ENCODE measurements at places on chromosomes 7 and 10.

- no peak for DNase-seq
Observed at GRCh38 chr10:71081912-71082311, 130.5 kb upstream of the UNC5B start.

DNA sequence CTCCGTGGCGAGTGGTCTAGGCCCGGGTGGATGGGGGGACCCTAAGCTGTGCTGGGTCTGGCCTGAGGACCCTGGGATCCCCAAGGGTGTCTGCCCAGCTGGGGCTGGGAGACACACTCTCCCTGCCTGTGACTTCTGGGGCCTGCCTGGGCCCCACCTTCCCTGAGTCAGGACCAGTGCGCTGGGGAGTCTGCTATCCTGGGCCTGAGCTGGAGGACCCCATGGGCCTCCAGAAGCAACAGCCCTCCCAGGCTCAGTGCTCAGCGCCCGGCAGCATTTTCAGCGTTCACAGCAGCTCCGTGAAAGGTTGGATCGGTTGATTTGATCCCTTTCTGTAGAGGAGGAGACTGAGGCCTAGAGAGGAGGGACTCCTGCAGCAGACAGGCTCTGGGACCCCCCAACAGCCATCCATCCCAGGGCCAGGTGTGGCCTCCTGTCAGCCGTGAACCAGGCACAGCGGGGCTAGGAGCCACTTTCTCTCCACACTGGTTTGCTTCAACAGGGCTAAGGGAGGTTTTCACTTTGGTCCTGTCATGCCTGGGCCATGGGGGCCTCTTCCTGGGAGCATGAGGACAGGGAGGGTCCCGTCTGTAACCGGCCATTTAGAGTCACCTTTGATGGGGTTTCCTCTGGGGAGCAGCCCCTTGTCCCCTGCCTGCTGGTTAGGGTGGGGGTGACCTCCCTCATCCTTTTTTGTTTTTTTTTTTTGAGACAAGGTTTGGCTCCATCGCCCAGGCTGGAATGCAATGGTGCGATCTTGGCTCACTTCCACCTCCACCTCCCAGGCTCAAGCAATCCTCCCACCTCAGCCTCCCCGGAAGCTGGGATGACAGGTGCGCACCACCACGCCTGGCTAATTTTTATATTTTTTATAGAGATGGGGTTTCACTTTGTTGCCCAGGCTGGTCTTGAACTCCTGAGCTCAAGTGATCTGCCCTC, 12.4 kb downstream of the FOXL3 start:
- no peak for DNase-seq

DNA sequence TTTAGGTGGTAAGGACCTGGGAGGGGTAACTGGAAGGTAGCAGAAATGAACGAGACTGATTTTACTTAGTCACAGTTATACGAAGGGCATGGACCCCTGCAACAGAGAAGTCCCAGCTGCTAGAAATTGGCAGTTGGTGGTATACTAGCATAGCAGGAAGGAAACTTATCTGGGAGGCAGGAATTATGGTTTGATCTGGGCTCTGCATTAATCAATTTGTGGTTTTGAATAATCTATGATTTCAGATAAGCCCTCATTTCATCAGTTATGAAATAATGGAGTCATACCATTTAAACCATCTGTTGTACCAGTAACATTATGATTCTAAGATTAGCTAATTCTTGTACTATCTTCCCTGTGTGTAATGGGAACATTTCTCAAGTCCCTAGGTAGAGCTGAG, 54.0 kb upstream of the TMEM229A start:
- DNase-seq = no peak

DNA sequence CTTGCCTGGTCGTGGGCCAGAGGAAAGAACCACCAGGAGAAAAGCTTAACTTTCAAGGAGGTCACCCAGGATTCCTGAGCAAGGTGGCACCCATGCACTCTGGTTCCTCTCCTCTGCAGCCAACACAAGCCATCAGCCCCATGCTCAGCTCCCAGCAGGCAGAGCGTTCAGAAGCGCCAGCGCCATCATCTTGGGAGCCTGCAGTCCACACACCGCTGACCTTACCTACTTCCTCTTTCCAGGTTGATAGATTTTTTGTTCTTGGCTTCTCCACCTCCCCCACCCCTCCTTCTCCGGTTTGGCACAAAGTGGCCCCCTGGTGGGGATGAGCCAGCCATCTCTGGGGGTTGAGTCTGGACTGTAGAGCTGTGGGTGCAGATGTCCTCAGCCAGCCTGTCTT, 1.7 kb upstream of the WDR86 start:
- no peak for DNase-seq

DNA sequence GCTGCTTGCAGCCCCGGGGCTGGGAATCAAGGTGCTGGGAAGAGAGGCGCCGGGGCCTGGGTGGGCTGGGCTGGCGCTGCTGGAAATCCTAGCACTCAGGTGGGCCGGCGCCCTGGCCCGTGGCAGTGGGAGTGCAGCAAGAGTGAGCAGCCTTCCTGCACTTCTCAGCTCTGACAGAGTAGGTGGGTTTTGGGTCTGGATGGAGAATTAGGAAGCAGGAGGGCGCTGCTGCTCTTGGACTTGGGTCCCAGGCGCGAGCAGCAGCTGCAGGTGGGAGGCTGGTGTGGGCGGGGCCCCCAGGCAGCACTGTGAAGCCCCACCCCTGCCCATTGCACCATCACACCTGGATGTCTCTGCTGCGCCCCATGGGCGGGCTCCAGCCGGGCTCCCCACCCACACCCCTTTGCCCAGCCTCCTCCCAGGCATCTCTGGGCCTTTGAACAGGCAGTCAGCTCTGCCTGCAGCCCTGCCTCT, 6.0 kb downstream of the BRI3 start:
- DNase-seq = no peak

DNA sequence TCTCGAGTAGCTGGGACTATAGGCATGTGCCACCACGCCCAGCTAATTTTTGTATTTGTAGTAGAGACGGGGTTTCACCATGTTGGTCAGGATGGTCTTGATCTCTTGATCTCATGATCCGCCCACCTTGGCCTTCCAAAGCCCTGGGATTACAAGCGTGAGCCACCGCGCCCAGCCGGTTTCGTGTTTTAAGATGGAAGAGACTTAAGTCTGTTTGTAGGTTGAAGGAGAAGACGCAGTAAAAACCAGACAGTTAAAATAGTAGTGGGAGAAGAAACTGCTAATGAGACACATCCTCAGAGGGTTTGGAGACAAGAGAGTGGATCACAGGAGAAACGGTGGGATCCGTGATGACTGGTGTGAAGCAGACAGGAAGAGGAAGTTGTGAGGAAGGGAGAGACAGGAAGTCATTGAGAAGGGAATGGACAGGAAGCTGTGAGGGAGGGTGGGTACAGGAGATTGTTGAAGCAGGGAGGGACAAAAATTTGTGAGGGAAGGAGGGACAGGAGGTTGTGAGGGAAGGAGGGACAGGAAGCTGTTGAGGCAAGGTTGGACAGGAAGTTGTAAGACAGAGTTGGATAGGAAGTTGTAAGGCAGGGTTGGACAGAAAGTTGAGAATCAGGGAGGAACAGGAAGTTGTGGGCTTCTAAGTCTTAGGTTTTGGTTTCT, 115.5 kb downstream of the WDFY4 start:
- DNase-seq = no peak

DNA sequence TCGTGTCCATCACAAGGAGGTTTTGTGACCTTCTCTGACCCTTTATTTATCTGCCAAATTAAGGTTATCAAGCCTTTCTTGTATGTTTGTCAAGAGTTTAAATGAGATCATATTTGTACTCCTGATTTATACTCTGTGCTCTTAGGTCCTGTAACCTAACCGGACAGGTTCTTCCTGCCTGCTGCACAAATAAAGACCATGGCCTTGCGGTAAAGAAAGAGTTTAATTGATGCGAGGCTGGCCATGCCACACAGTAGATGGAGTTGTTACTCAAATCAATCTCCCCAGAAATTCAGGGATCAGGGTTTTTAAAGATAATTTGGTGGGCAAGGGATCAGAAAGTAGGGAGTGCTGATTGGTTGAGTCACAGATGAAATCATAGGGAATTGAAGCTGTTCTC, 79.5 kb upstream of the LRGUK start:
- no peak for DNase-seq

Measured in SW 1271 (cell line).